ENCODE measurements at places on chromosomes 1 and 21.

DNA sequence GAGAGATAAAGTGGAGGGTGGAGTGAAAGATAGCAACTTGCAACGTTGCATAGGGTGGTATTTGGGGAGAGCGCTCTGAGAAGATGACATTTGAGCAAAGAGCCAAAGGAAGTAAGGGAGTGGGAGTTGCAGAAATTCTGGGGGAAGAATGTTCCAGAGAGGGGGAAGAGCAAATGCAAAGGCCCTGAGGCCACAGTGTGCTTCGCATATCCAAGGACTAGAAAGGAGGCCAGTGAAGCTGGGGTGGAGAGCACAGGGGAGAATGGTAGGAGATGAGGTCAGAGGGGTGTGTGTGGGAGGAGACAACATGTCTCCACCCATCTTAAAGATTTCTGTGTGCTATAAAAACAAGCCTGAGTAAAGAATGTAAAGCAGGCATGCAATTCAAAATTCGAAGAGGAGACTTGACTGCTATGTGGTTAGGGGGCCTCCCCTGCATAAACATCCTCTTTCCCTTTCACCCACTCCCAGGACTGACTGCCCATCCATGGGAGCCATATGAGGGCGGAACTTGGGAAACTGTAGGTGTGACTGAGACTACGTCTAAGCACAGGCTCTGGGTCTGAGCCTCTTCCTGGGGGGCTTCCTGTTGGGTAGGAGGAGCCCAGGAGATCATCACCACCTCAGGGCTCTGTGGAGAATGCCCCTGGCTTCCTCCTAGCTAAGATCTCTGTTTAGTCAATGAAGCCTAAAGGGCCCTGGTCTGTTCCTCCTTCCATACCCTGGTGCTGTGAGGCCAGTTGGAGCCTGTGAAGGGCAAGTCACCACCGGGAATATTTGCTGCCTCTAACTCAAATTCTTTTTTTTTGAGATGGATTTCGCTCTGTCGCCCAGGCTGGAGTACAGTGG, 2.9 kb upstream of the CLIC4 start:
- DNase-seq = no peak

GRCh38 chr1:63864224-63864641, 90.4 kb downstream of the ROR1 start:
- DNase-seq = no peak

- DNase-seq = no peak
These were observed 16.5 kb upstream of the SLC30A1 start for GRCh38 chr1:211595419-211595818.

DNA sequence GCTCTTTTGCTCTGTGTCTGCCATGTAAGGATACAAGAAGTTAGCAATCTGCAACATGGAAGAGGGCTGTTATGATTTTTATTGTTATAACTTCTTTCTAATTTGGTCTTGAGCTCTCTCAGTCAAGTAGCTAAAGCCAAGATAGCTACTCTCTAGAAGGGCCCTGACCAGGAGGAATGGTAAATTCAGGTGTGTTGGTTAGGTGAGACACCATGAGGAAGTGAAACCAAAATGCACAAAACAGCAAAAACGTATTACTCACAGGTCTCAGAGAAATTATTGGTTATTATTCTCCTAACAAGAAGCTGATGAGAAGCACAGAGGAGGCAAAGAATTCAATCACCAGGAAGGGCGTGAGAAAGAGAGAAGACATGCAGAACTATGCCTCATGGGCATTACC, 51.8 kb upstream of the INSL5 start:
- no peak for DNase-seq

- DNase-seq = no peak
These were observed 315.4 kb downstream of the MATN1 start for GRCh38 chr1:30407865-30408580.

GRCh38 chr1:26161415-26162219, 2.7 kb downstream of the FAM110D start:
- DNase-seq = peak; percentile 78

DNA sequence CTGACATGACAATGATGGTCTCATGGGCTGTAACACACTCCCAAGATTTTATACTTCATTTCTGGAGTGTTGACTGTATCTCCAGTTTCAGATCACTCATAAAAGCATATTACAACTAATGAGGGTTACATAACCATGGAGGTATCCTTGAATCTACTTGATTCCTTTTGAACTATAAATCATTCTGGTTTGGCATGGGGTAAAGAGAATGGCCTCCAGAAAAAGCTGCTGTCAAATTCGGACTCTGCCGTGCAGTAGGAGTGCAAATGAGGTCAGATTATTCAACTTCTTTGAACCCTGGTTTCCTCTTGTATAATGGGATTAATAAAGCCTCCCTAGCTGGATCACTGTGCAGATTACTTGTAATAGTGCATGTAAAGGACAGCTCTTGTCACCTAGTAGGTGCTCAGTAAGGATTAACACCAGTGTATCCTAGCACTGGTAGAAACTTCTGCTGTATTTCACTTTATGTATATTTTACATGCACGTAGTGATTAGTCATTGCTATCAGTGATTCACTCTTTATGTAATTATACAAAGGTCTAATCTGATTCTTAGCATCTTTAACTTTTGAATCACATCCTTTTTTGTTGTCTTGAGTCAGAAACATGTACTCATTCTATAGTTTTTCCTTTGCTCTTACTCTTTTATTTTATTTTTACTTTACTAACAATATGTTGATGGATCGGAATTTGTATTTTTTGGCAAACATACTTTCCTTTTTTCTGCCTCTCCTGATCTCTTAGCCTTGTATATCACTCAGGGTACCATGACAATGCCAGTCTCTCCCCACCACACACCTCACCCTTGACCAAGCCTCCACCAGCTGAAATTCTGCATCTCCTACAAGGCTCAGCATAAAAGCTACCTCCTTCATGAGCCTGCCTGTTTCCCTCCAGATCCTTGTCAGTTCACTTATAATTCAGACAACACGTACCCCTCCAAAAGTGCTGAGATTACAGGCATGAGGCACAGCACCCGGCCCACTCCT, 3.2 kb downstream of the LRRC8C start:
- no peak for DNase-seq

All from right forelimb (tissue), 1 donor.